Naive thymus-derived CD4-positive, alpha-beta T cell (primary cell): ENCODE measurements at places on chromosomes 12 and 14. TPM values are rescaled to one million over a fixed set of nuclear protein-coding genes. Genes with fewer than 3 reads are reported as not detected.

The PTPRB gene
- 0.16 TPM for total RNA-seq

The HOXC6 gene
- total RNA-seq = not detected

The ARHGDIB gene
- 776 TPM for total RNA-seq

The REP15 gene
- total RNA-seq = not detected

The SLC17A8 gene
- not detected for total RNA-seq

- no peaks in the 10 kb centered on the region for H3K36me3 ChIP-seq
- no peak overlapping the region for H3K4me3 ChIP-seq
- H3K27ac ChIP-seq = peak overlapping the region; percentile 30
- DNase-seq = no peak
Measured at GRCh38 chr12:94204499-94205247, 56.3 kb downstream of the PLXNC1 start.

DNA sequence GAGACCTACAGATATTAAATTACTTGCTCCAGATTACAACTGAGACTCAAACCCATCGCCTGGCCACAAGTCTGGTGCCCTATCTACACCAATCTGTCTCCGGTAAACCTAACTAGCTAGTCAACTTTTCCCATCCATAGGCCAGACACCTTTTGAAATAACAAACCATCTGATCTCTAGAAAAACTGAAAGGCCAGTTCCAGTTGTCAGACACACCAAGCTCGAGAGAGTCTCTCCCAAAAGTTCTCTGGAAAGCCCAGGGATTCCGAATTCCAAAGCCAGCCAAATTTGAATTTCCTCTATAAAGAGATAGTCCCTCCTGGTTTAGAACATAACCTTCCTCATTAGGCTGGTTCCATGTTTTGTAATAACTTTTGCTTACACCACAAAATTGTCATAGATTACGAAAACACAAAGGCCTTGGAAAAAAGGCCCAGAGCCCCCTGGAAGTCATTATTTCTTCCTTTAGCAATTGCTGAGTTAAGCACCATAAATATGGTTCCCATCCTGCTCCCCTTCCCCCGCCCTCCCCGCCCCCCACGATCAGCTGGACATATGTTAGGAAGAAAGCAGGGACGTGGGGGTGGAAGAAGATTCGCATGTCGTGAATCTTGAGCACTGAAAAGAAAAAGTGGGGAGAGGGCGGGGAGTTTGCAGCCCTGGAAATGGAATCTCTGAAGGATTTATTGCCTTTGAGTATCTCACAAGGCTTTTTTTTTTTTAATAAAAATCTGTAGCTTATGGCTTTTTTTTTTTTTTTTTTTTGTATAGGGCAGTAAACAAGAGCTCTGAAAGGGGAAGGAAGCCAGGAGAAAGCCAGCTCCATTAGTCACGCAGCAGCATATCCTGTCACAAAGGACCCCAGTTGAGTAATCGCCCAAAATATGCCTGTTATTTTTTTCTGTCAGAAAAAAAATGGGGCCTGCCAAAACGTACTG, 110.4 kb downstream of the ZFP36L1 start:
- no peaks in the 10 kb centered on the region for H3K36me3 ChIP-seq
- no peaks in the 10 kb centered on the region for H3K27me3 ChIP-seq
- no peak overlapping the region for H3K4me3 ChIP-seq
- peak; percentile 20 for DNase-seq

GRCh38 chr12:79233341-79233781, 368.8 kb downstream of the SYT1 start:
- no peak for DNase-seq
- no peaks in the 10 kb centered on the region for H3K27me3 ChIP-seq
- H3K4me3 ChIP-seq = no peak overlapping the region
- H3K36me3 ChIP-seq = no peaks in the 10 kb centered on the region

DNA sequence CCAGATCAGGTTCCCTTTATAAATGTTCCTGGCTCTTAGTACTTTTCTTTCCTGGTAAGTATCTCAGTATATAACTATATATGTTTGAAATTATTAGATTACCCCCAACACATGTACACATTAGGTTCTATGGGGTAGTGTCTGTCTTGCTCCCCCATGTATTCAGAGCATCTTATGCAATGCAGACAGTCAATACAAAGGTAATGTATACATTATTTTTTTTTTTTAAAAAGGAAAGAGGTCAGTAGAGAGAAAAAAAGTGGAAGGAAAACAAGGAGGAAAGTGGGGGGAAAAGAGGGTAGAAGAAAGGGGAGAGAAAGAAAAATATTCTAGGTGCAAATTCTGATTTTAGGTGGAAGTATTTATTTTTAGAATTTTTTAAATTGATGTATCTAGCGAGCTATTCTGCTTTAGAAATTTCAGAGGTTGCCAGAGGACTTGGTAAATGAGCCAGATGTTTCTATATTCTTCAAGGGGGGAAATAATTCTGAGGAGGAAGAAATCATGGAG, 157.9 kb downstream of the STXBP6 start:
- DNase-seq = no peak
- H3K4me3 ChIP-seq = no peak overlapping the region
- no peaks in the 10 kb centered on the region for H3K4me1 ChIP-seq
- H3K36me3 ChIP-seq = no peaks in the 10 kb centered on the region
- H3K27me3 ChIP-seq = peaks cover 3% of the 10 kb centered on the region

GRCh38 chr12:98578821-98579220, 14.7 kb upstream of the SLC25A3 start:
- no peak overlapping the region for H3K27ac ChIP-seq
- no peaks in the 10 kb centered on the region for H3K4me1 ChIP-seq
- H3K4me3 ChIP-seq = no peak overlapping the region
- H3K36me3 ChIP-seq = no peaks in the 10 kb centered on the region
- H3K27me3 ChIP-seq = no peaks in the 10 kb centered on the region
- DNase-seq = no peak

DNA sequence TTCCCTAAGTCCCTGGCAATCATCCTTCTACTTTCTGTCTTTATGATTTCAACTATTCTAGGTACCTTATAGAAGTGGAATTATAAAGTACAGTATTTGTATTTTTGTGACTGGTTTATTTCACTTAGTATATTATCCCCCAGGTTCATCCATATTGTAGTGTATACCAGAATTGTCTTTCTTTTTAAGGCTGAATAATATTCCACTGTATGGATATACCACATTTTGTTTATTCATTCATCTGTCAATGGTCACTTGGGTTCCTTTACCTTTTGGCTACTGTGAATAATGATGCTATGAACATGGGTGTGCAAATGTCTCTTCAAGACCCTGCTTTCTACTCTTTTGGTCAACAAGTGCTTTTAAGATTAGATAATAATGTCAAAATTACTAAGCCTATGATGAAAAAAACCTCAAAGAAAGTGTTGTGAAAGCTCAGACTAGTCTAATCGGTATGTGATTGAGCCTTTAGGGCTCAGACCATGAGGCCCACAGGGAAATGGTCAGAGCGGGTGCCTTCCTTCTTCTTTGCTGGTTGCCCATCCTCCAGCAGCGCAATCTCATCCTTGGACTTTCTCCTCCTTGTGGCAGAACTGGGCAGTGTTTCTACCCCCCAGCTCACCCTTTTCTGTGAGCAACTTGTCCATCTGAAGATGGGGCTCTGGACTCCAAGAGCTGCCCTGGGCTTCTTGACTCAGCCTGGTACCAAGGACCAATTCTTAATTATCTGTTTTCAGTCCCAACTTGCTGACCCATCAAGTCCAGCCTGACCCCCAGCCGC, 105.4 kb downstream of the TTC8 start:
- H3K4me1 ChIP-seq = no peaks in the 10 kb centered on the region
- no peak overlapping the region for H3K4me3 ChIP-seq
- H3K27me3 ChIP-seq = no peaks in the 10 kb centered on the region
- no peak for DNase-seq

- peaks cover 28% of the 10 kb centered on the region for H3K4me1 ChIP-seq
- H3K27me3 ChIP-seq = no peaks in the 10 kb centered on the region
- H3K4me3 ChIP-seq = no peak overlapping the region
- DNase-seq = no peak
- H3K27ac ChIP-seq = no peak overlapping the region
Measured at GRCh38 chr14:95151561-95151960, 5.8 kb downstream of the DICER1 start.

- H3K4me3 ChIP-seq = no peak overlapping the region
- H3K36me3 ChIP-seq = no peaks in the 10 kb centered on the region
- H3K4me1 ChIP-seq = no peaks in the 10 kb centered on the region
- H3K27ac ChIP-seq = no peak overlapping the region
Measured at GRCh38 chr14:89826596-89826995, 127.9 kb downstream of the EFCAB11 start.

GRCh38 chr14:39740454-39740853, 308.2 kb upstream of the FBXO33 start:
- no peaks in the 10 kb centered on the region for H3K36me3 ChIP-seq
- no peaks in the 10 kb centered on the region for H3K4me1 ChIP-seq
- no peak overlapping the region for H3K27ac ChIP-seq
- H3K27me3 ChIP-seq = no peaks in the 10 kb centered on the region

GRCh38 chr14:98167275-98167674, 1104.7 kb downstream of the BCL11B start:
- H3K27ac ChIP-seq = peak overlapping the region; percentile 81
- H3K4me3 ChIP-seq = peak overlapping the region; percentile 39
- H3K36me3 ChIP-seq = no peaks in the 10 kb centered on the region
- no peaks in the 10 kb centered on the region for H3K27me3 ChIP-seq
- peaks cover 51% of the 10 kb centered on the region for H3K4me1 ChIP-seq

- DNase-seq = peak; percentile 41
- peaks cover 32% of the 10 kb centered on the region for H3K36me3 ChIP-seq
- peak overlapping the region; percentile 93 for H3K27ac ChIP-seq
- peaks cover 59% of the 10 kb centered on the region for H3K4me1 ChIP-seq
Measured at GRCh38 chr12:6461401-6462233, 8.9 kb downstream of the VAMP1 start.

- H3K4me3 ChIP-seq = no peak overlapping the region
- no peaks in the 10 kb centered on the region for H3K4me1 ChIP-seq
- no peaks in the 10 kb centered on the region for H3K27me3 ChIP-seq
- no peak for DNase-seq
Measured at GRCh38 chr12:23880988-23881387, 68.5 kb downstream of the SOX5 start.
